ENCODE measurements at places on chromosomes 11 and 22.

GRCh38 chr11:70631624-70632047 lies 233.3 kb downstream of the CTTN start:
- DNase-seq, result no peak

GRCh38 chr11:78150754-78151153 lies 11.3 kb upstream of the ALG8 start:
- no peak for DNase-seq

DNA sequence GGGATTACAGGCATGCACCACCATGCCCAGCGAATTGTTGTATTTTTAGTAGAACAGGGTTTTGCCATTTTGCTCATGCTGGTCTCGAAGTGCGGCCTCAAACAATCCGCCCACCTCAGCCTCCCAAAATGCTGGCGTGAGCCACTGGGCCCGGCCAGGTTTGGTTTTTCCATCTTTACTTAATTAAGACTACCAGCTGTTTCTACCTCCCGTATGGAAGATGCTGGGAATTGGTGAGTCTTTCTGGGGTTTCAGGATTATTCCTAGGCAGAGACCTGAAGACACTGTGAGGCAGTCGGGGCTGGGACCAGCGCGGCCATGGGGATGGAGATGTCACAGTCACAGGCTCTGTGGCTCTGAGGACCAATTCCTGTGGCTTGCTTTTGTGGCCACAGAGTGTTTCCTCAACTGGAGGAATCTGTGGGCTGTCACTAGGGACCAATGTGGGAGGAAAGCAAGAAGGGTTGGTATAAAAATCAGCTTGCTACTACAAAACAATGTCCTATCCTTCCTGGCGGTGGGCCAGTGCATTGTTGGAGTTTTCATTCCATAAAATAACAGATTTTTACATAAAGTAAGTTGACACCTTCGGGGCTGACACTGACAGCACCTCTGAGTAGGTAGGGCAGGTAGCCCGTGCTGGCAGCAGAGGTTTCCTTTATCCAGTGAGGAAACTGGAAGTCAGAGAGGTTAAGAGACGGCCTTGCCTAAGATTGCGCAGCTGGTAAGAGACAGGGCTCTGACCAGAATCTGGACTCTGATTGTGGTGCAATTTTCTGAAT lies 8.4 kb upstream of the FTH1 start:
- DNase-seq, result no peak

GRCh38 chr11:92552942-92553341 lies 328.3 kb downstream of the FAT3 start:
- no peak for DNase-seq

DNA sequence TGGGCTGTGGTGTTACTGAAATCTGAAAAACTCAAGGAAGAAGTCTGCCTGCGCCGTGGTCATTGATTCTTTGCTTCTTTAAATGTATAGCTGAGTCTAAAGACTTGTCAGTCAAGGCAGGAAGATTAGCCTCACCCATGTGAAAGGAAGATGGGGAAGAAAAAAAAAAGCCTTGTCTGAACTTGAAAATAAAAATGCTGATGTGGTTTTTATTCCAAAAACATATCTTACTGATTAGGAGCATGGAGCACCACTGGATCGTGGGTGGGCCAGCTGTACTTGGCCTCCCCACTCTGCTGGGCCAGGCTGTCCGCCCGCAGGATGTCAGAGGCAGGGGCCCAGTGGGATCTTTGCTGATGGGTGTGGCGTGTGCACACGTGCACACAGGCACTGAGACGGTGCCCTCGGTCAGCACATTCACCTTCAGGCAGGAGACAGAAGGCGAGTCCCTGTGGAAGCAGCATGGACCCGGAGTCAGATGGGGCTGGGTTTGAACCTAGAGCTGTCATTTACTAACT lies 111.9 kb downstream of the WNT7B start:
- no peak for DNase-seq

DNA sequence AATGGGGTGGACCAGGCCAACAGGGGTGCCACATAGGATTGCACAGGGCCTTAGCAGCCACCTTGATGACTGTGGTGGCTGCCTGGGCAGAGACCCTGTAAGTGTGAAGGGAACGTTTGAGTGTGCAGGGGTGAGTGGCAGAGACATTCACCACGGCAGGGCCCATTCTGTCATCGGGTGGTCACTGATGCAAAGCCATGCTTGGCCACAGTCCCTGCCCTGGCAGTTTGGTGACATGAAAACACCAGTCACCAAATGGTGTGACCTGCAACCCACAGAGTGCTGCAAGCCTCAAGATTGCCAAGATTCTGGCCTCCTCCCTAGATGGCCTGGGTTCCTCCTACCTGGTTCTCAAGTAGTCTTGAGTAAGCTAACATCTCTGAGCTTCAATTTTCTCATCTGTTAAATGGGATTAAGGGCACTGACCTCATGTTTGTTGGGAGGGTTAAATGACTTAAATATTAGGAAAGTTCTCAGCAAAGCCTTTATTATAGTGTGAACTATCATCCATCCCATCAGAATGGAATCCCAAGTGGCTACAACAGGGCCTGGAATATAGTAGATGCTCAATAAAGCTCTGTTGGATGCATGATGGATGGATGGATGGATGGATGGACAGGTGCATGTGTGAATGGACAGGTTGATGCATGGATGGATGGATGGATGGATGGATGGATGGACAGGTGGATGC lies 53.0 kb downstream of the MACROD1 start:
- no peak for DNase-seq

GRCh38 chr11:15913261-15913660 lies 443.1 kb downstream of the SOX6 start:
- DNase-seq, result peak; percentile 17

DNA sequence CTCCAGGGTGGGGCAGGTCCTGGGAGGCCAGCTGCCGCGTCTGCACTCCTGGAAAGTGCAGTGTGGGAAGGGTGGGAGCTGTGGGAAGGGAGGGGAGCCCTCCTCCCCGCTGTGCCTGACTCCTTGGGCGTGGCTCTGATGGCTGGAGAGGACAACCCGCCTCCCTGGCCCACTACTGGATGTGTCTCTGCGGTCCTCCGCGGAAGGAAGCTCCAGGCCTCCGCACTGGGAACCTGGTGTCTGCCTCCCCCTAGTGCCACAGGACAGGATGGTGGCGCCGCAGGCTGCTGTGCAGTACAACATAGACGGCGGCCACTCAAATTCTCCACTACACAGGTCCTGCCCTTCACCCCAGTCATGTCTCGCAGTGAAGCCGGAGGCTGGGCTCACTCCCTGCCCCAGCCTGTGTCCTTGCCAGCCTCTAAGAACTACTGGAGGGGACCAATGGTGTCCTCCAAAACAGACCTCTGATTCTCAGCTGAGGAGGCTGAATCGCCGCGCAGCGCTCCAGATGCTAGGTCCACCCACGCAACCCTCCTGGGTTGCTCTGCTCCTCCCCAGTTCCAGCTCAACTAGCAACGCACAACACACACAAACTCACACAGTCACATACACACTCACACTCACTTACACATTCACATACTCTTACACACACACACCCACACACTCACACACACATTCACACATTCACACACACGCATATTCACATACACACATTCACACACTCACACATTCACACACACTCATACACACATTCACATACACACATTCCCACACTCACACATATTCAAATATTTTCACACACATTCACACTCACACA lies 12.4 kb upstream of the DSCAML1 start:
- peak; percentile 32 for DNase-seq

DNA sequence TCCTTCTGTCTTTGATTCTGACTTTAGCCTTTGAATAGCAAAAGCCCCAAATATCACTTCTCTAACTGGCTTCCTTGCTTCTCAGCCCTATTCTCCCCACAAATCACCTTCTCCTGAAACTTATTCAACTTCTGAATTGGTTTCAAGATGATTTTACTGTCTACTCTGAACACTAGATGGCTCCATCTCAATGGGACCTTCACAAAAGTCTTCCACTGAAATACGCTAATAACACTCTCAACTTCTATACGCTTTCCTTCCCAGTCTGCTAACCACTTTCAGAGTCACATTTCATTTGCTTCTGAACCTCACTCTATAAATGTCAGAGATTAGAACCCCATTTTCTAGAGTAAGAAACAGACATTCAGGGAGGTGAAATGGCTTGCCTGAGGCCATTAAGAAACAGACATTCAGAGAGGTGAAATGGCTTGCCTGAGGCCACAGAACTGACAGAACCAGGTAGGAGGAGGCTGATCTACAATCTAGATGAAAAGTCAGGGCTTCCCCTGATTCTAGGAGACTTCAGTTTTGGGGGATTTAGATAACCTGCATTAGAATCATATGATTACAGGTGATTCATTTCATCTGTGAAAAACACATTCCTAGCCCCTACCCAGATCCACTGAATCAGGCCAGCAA lies 20.6 kb downstream of the MORC2 start:
- DNase-seq, result peak; percentile 36

DNA sequence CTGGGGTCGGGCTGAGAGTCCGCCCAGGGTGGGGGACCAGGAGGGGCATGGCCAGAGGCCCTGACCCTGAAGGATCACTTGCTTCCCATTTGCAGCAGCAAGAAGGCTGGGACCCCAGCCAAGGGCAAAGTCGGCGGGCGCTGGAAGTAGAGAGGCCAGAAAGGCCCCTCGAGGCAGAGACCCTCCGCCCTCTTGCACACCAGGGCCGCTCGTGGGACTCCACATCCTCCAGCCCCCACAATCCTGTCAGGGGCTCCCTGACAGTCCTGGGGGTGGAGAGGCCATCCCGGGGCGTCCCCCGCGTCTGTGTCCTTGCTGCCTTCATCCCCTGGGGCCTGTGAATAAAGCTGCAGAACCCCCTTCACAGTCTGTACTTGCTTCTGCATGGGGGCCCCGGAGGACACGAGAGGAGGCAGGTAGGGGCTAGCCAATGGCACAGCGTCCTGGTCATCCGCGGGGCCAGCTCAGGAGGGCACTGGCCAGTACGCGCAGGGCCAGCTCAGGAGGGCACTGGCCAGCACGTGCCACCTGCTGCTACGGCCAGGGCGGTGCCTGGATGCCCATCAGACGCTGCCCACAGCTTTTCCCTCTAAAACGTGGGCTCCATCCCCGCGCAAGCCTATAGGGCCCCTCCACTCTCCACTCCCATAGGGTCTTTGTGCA lies 8.7 kb upstream of the MRPL23 start:
- no peak for DNase-seq

GRCh38 chr11:27183672-27184457 lies 143.2 kb downstream of the BBOX1 start:
- peak; percentile 82 for DNase-seq

GRCh38 chr11:4546878-4547277 lies 1.9 kb downstream of the OR52M1 start:
- DNase-seq, result no peak

- DNase-seq, result no peak
These were observed 58.1 kb downstream of the LINC01488 start for GRCh38 chr11:69539416-69540117.

DNA sequence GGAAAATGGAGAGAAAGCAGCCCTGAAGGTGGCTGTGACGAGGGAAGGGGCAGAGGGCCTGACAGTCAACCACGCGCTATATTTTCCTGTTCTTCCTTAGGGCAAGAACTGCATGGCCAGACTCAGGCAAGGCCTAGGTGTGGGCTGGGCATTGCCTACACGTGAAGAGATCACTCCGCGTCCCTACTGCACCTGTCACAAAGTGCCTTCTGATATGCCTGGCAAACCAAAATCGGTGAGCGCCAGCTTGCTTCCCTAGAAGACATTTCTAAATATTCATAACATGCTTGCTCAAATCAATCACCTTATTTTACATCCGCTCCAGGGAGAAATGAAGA lies 6.3 kb downstream of the TMEM121B start:
- no peak for DNase-seq

GRCh38 chr11:102396708-102397563 lies 49.9 kb downstream of the BIRC2 start:
- peak; percentile 25 for DNase-seq

GRCh38 chr22:48322907-48323306 lies 1504.8 kb downstream of the BRD1 start:
- no peak for DNase-seq

DNA sequence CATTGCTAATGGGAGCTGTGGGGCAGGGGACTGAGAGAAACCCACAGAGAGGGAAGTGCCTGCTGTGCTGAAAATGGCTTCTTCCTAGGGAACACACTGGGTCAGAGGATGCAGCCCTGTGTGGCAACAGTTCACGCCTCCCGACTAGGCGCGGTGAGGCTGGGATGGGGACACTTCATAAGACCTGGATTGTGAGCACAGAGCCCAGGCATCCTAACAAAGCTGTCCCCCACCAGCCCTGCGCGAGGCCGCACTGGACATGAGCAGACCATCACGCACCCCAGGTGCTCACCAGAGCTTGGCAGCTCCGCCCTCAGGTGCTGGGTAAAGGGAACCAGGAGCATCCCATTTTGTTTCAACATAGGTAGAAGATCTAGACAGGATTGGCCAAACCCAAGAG lies 1.8 kb upstream of the KRTAP5-4 start:
- DNase-seq, result no peak

- no peak for DNase-seq
These were observed 404.3 kb downstream of the MN1 start for GRCh38 chr22:27397036-27397953.

GRCh38 chr22:46352691-46353386 lies 17.3 kb downstream of the TRMU start:
- DNase-seq, result peak; percentile 58

- DNase-seq, result no peak
These were observed 78.5 kb downstream of the TENM4 start for GRCh38 chr11:79362206-79362757.

DNA sequence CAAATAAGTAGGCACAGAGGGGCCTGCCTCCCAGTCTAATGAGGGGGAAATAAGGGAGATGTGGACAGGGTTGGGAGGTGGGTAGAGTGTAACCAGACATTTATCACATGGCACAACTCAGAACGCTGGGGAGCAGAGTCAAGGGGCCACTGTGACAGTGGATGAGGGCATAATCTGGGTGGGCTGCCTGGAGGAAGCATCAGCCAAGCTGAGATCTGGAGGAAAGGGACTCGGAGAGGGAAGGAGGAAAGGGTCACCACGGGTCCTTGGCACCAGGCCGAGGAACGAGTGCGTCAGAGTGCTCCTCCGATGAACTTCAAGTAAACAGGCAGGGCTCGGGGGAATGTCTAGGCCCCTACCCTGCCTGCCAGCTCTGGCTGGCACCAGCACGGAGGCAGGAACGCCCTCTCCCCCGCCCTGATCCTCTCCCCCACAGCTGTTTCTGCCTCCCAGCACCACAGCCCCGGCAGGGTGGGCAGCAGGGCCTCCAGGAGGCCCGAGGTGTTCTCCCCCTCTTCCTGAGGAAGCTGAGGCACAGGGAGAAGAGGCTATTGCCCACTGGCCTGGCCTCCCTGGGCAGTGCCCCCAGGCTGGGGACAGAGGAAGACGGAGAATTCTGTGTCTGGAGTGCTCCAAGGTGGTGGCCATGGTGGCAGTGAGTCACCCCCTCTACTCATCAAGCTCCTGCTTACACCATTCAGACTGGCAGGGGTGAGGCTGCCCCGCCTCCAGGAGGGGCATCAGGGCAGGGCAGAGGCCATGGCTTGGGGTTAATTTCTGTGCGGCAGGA lies 4.2 kb downstream of the ALDH3B1 start:
- DNase-seq, result peak; percentile 79
